Activated CD4-positive, alpha-beta T cell treated with anti-CD3 and anti-CD28 coated beads, Interleukin-2, amount 10 ng/mL, durations not matched to agents 7 days and 5 days (primary cell): ENCODE measurements at places on chromosomes 12 and 14. TPM values are rescaled to one million over a fixed set of nuclear protein-coding genes. Genes with fewer than 3 reads are reported as not detected.
A peak's percentile ranks its signal among the peaks of the same experiment; 100 is the strongest.

GRCh38 chr14:101731187-101732080 lies 30.1 kb upstream of the PPP2R5C start:
- H3K4me3 ChIP-seq = peak overlapping the region; percentile 31
- no peaks in the 10 kb centered on the region for H3K27me3 ChIP-seq
- peak overlapping the region; percentile 88 for H3K27ac ChIP-seq
- no peaks in the 10 kb centered on the region for H3K36me3 ChIP-seq
- DNase-seq = peak; percentile 82

DNA sequence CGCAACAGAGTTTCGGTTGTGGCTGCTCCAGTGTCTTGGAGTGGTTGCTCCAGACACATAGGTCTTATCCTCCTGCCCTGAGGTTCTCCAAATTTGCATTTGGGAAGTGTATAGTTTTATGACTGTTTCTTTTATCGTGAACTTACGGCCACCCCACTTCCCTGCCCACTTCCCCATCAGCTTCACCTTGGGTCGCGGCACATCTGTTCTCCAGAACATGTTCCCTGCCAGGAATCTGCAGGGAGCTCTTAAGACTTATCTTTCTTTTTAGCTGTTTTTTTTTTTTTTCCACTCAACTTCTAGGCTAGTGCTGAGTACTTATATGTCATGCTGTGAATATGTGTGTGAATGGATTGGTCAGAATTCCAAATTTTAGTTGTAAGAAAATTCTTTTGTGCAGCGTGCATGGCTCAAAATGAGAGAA lies 75.4 kb downstream of the ETV6 start:
- no peak overlapping the region for H3K4me3 ChIP-seq
- no peak overlapping the region for H3K27ac ChIP-seq
- peaks cover 41% of the 10 kb centered on the region for H3K4me1 ChIP-seq

- H3K4me3 ChIP-seq = no peak overlapping the region
- no peak overlapping the region for H3K27ac ChIP-seq
- no peaks in the 10 kb centered on the region for H3K27me3 ChIP-seq
- H3K4me1 ChIP-seq = peaks cover 74% of the 10 kb centered on the region
Measured at GRCh38 chr12:122087431-122088178, 9.0 kb downstream of the MLXIP start.

The CLEC9A gene
- total RNA-seq = not detected

- H3K27me3 ChIP-seq = no peaks in the 10 kb centered on the region
- no peak for DNase-seq
- H3K36me3 ChIP-seq = peaks cover 66% of the 10 kb centered on the region
- H3K4me3 ChIP-seq = no peak overlapping the region
Measured at GRCh38 chr12:62284749-62285148, 24.5 kb downstream of the USP15 start.

GRCh38 chr12:107624493-107624892 lies 61.1 kb upstream of the PWP1 start:
- no peak overlapping the region for H3K4me3 ChIP-seq
- DNase-seq = no peak
- H3K36me3 ChIP-seq = peaks cover 12% of the 10 kb centered on the region
- H3K27me3 ChIP-seq = no peaks in the 10 kb centered on the region

- no peaks in the 10 kb centered on the region for H3K4me1 ChIP-seq
- DNase-seq = no peak
- H3K27me3 ChIP-seq = no peaks in the 10 kb centered on the region
- H3K4me3 ChIP-seq = no peak overlapping the region
- H3K36me3 ChIP-seq = no peaks in the 10 kb centered on the region
Measured at GRCh38 chr12:125492354-125493270, 427.4 kb downstream of the AACS start.

DNA sequence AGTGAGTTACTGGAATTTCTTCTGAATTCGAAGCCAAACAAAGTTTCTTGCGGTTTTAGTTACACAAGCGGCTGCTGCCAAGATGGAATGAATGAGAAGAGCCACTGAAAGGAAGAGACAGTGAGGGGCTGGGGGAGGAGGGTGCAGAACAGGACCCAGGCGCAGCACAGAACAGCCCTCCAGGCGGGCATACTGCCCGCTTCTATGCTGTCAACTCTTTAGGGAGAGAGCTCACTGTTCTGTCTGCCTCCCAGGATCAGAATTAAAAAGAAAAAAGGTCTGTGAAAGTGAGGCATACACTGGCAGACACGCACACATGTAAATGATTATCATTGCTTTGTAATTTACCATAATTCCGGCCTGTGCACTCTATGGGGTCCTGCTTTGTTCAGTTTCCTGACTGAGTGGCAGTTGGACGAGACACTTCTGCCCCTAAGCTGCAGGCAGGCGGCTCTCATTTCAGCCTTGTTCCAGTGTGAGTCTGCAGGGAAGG lies 231.6 kb downstream of the CACNA1C start:
- H3K4me3 ChIP-seq = no peak overlapping the region
- H3K27ac ChIP-seq = no peak overlapping the region
- H3K36me3 ChIP-seq = no peaks in the 10 kb centered on the region
- no peak for DNase-seq
- H3K27me3 ChIP-seq = peaks cover 11% of the 10 kb centered on the region

DNA sequence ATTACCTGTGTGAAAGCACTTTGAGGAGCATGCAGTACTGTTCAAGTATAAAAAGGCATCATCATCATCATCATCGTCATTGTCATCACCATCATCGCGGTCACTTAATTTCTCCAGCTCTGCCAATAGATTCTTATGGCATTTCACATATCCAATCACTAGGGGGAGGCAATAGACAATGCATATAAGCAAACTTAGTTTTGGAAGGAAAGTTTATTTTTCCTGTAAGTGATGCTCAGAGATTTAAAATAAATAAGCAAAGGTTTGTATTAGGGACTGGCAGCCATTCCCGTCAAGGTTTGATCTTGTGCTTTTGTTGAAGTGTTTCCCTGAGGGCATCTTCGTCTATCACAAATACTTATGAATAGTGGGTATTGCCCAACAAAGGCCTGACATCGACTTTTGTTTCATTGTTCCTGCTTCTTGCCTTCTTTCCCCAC lies 127.4 kb downstream of the KTN1 start:
- H3K4me1 ChIP-seq = no peaks in the 10 kb centered on the region
- no peak overlapping the region for H3K4me3 ChIP-seq
- no peak for DNase-seq
- no peak overlapping the region for H3K27ac ChIP-seq
- H3K27me3 ChIP-seq = no peaks in the 10 kb centered on the region

DNA sequence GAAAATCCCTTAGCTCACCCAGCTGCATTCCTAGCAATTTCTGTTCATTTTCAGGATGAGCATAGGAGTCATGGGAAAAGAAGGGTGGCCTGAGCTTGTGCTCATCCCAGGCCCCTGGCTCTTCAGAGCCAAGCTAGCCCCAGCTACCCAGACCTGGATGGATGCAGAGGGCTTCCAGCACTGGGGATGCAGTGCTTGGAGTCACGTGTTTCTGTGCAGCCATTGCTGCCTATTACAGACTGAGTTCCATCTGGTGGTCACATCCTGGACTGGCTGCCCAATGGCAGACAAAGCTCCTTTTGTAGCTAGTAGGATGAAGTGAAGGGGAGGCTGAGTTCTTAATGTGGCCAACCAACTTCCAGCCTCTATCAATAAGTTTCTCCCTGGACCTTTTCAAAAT lies 54.2 kb upstream of the JDP2 start:
- peaks cover 11% of the 10 kb centered on the region for H3K27me3 ChIP-seq
- no peak for DNase-seq
- no peak overlapping the region for H3K4me3 ChIP-seq
- H3K4me1 ChIP-seq = no peaks in the 10 kb centered on the region
- H3K36me3 ChIP-seq = no peaks in the 10 kb centered on the region

GRCh38 chr14:104816616-104816884 lies 15.6 kb downstream of the ZBTB42 start:
- H3K4me1 ChIP-seq = peaks cover 23% of the 10 kb centered on the region
- DNase-seq = no peak
- H3K4me3 ChIP-seq = peak overlapping the region; percentile 86
- peak overlapping the region; percentile 92 for H3K27ac ChIP-seq
- no peaks in the 10 kb centered on the region for H3K27me3 ChIP-seq

The LRFN5 gene
- not detected for total RNA-seq

- DNase-seq = no peak
- H3K4me3 ChIP-seq = no peak overlapping the region
- H3K4me1 ChIP-seq = peaks cover 26% of the 10 kb centered on the region
Measured at GRCh38 chr12:120822832-120823503, 81.2 kb downstream of the SPPL3 start.

DNA sequence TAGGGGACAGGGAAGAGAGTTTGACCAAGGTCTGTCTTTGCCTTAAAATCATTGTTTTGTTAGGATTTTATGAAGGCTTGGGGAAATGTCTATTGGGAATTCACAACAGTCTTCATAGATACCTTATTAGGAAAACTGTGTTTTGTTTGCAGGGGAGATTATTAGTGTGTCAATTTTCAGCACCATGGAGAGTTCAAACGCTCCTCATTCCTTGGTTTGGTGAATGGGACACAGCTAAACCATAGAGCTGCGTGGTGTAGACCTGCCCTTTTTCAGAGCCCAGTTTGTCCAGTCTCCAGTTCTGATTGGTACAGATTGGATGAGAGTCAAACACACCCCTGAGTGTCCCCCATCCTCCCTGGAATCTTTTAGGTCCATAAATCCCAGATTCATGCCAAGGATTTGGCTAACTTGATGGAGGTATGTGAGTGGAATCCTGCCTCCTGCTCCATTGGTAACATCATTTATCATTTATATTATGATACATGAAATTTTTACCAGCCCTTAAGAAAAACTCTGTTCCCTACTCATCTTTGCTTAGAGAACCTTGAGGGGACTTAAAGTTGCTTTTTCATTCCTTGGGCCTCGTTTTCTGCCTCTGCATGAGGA lies 12.0 kb downstream of the NGDN start:
- no peak overlapping the region for H3K27ac ChIP-seq
- no peak for DNase-seq
- no peak overlapping the region for H3K4me3 ChIP-seq
- peaks cover 5% of the 10 kb centered on the region for H3K4me1 ChIP-seq
- peaks cover 20% of the 10 kb centered on the region for H3K36me3 ChIP-seq
- H3K27me3 ChIP-seq = no peaks in the 10 kb centered on the region

The RASAL1 gene
- 0.20 TPM for total RNA-seq

The PTGDR gene
- not detected for total RNA-seq

The DDN gene
- 0.17 TPM for total RNA-seq
